ENCODE measurements at places on chromosomes 7 and 10. TPM values are rescaled to one million over a fixed set of nuclear protein-coding genes. Genes with fewer than 3 reads are reported as not detected.

TMEM196 gene
- total RNA-seq: not detected

SUGCT gene
- 0.58 TPM for total RNA-seq

PSAP gene
- 991 TPM for total RNA-seq

RAMP3 gene
- total RNA-seq: not detected

TMEM213 gene
- not detected for total RNA-seq

PIP gene
- total RNA-seq: 0.64 TPM

SPDYE18 gene
- total RNA-seq: not detected

NANOS1 gene
- total RNA-seq: 2.8 TPM

IRF5 gene
- 17.8 TPM for total RNA-seq

HTR5A gene
- not detected for total RNA-seq

SYNPO2L gene
- not detected for total RNA-seq

LOXL4 gene
- 1.5 TPM for total RNA-seq

ST8SIA6 gene
- 0.12 TPM for total RNA-seq

VWC2 gene
- total RNA-seq: not detected

UCN3 gene
- not detected for total RNA-seq

OGDHL gene
- total RNA-seq: 0.29 TPM

EBF3 gene
- 0.10 TPM for total RNA-seq

PPRC1 gene
- total RNA-seq: 55.8 TPM

PRRT4 gene
- 0.26 TPM for total RNA-seq

PDE6C gene
- not detected for total RNA-seq

PRKCQ gene
- total RNA-seq: 4.3 TPM

CYP26C1 gene
- not detected for total RNA-seq

AOC1 gene
- total RNA-seq: 0.06 TPM

CDK1 gene
- 105 TPM for total RNA-seq

CRCP gene
- total RNA-seq: 27.6 TPM

Data from A549 treated with Hydrocortisone at 1 μM for 4 hours (cell line).